IPS DF 6.9 (cell line): ENCODE measurements at places on chromosomes 16 and 17.

GRCh38 chr16:79339863-79340262 is 260.7 kb downstream of the MAF start:
- DNase-seq = no peak

GRCh38 chr17:44137891-44138709 is 3.6 kb upstream of the HROB start:
- no peak for DNase-seq

GRCh38 chr17:44489581-44489980 is 13.6 kb downstream of the GPATCH8 start:
- no peak for DNase-seq

GRCh38 chr16:89593841-89594240 is 18.3 kb downstream of the CPNE7 start:
- no peak for DNase-seq

- DNase-seq = no peak
These were observed 18.0 kb downstream of the TNRC6A start for GRCh38 chr16:24747441-24747840.

DNA sequence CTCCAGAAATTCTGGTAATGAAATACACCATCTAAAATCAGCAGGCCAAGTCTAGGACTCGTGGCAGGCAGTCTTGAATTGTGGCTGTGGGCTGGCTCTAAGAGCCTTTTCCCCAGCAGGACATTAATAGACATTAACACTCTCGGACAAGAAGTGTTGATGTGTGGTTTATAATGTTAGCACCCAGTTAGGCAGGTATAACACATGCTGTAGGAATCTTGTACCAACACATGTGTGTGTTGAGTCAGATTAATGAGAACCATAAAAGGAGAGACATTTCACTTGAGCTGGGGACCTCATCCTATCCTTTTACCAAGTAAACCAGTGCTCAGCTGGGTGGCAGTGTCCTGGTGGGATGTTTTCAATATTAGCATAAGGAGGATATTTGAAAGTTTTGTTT is 264.5 kb downstream of the FTO start:
- no peak for DNase-seq

GRCh38 chr16:66164581-66165247 is 201.8 kb upstream of the CDH5 start:
- DNase-seq = no peak

GRCh38 chr17:57539529-57540301 is 205.4 kb downstream of the CCDC182 start:
- no peak for DNase-seq

DNA sequence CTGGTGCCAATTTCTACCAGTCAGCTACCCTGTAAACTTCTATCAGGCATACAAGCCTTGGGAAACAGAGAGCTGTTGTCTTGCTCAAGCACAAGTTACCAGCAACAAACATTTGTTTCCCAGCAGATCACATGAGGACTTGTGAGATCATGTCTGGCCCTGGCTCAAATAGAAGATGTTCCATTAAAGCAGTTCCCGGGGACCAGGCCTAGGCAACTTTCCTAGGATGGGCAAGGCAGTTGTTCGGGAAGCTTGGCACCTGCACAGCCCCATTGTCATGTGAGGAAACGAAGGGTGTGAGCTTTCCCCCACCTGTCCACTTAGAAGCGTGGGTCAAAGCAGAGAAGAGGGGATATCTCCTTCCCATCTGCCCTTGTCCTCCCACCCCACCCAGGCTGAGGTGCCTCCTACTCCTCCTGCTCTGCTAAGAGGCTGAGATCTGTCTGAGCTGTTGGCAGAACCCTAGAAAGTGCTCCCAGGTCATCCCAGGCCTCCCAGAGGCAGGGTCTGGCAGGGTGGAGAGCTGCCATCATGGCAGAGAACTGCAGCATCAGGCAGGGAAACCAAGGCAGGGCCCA is 11.2 kb upstream of the SLC47A2 start:
- no peak for DNase-seq

- DNase-seq = no peak
These were observed 13.4 kb upstream of the HERPUD1 start for GRCh38 chr16:56918467-56919012.

- no peak for DNase-seq
These were observed 124.2 kb upstream of the SMURF2 start for GRCh38 chr17:64786337-64786736.

DNA sequence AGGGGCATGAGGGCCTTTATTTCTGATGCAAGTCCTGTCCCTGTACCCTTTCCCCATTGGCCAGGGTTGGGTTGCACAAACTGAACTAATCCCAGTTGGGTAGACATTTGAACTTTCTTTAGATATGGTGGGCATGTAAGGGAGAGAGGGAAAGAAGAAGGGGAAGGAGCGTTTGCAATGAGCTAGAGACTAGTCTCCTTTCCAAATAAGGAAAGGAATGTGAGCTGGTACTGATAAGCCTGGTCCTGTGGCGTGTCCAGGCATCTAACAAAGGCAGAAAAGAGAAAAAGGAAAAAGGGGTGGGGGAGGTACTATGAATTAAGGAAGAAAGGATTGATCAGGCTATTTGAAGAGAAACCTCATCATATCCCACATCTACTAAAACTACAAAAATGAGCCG is 20.3 kb downstream of the CHMP6 start:
- no peak for DNase-seq

DNA sequence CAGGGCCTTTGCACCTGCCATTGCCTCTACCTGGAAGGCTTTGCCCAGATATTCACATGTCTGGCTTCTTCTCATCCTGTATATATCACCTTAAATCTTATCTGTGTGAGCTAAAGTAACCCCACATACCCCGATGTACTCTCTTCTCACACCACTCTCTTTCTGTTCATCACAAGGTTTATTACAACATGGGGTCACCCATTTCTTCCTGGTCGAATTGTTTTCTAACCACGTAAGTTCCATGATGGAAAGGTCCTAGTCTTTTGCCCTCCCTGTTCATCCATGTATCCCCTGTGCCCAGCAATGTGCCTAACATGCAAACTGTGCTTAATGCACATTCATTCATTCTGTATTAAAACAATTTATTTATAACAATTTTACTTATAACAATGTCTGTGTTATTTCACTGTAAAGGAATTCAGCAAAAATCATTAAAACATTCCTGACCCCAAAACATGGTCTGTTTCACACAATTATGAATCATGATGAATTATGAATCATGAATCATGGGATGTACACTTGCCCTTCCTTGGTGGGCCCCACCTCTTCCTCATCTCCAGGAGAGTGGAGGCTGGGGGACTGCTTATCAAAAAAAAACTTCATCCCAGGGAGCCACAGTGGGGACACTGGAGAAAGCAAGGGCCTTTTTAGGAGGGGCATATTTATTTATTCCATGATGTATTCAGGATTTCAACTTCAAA is 336.4 kb downstream of the GRIN2A start:
- DNase-seq = no peak

GRCh38 chr17:40454613-40454995 is 11.4 kb downstream of the IGFBP4 start:
- no peak for DNase-seq

DNA sequence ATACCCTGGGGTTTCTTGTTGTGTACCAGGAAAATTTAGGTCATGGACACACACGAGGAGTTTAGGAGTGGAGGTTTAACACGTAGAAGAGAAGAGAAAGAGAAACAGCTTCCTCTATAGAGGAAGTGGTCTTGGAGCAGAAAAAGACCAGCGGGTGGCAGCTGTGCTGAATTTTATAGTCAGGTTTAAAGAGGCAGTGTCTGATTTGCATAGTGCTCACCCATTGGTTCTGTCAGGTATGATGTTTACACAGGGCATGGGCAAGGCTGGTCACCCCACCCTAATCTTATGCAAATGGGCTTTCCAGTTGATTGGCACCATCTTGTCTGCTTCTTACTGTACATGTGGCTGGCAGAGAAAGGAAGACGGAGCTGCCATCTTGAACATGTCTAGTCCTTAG is 309.0 kb downstream of the CDH13 start:
- no peak for DNase-seq

GRCh38 chr17:40452921-40453378 is 9.7 kb downstream of the IGFBP4 start:
- no peak for DNase-seq

- DNase-seq = no peak
These were observed 3.2 kb upstream of the MYLK3 start for GRCh38 chr16:46751381-46751780.

DNA sequence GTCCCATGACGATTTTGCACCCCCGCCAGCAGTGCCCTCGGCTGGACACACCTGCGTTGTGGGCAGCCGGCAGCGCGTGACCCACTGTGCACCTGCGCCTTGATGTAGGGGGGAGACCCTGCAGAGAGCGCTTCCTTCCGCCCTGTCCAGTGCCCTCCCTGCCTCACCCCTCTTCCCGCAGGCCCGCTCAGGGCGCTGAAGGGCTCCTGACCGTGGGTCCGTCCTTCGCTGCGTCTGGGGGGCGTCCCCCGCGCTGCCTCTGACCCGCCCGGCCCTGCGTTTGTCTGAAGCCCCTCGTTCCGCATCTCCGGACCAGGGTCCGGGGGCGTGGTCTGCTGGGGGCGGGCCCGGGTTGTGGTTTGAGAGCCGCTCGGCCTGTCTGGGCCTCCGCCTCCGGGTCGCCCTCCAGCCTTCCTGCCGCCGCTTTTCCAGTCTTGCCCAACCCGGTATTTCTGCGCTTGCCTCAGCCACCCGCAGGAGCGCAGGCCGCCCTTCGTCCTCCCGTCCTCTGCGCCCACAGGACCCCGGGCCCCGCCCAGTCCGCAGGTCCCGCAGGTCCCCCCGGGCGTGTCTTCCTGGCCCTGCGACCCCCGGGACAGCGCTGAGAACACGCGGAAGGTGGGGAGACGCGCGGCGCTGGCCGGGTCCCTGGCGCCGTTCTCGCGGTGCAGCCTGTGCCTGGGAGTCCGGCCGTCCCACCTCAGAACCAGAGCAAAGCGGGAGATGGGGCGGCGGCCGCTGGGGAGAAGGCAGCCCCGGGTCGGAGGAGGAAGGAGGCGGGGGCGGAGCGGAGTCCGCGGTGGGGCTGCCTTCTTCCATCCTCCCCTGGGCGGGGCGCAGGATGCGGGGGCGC is 4.0 kb upstream of the IL17C start:
- no peak for DNase-seq

GRCh38 chr16:3035289-3035971 is 1.3 kb downstream of the BICDL2 start:
- no peak for DNase-seq

- DNase-seq = no peak
These were observed 13.1 kb downstream of the SLC22A31 start for GRCh38 chr16:89187032-89187769.

GRCh38 chr16:9260666-9261065 is 169.2 kb downstream of the HAPSTR1 start:
- DNase-seq = no peak

DNA sequence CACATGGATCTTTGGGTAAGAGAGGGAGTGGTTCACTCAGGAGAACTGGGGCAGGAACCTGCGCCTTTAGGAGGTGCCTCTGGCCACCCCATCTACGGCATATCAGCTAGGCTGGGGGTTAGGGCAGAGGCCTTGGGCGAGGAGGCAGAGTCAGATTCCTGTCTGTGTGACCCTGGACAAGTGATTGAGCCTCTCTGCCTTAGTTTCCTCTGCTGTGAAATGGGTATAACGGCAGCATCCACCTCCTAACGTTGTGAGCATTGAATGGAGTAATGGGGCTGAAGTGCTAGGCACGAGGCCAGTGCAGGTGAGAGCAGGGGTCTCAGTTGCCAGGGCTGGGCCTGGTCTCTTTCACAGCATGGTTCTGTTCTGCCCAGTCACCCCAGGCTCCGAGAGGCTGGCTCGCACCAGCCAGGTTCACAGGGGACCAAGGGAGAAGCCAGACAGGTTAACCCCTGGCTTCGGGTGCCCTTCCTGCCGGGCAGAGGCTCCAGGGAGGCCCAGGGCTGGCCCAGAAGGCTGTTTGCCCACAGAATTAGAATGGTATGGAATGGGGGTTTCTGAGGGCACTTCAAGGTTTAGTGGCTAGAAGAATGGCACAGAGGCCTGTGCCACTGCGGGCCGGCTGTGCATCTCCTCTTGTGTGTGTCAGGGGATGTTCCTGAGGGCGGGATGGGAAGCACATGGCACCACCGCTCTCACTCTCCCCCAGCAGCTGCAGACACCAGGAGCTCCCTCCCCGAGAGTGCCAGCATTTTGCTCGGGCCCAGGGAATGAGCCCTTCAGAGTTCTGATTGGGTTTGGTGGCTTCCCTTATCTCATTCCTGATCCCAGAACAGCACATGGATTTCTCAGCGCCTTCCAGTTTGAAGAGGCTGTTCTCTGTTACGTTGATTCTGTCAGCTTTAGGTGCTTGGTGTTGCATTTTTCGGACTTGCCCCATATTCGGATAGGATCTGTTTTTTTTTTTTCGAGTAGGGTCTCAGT is 23.8 kb downstream of the UNC13D start:
- DNase-seq = no peak

GRCh38 chr16:26475596-26475995 is 591.1 kb upstream of the C16orf82 start:
- no peak for DNase-seq

- DNase-seq = no peak
These were observed 72.6 kb upstream of the CDH5 start for GRCh38 chr16:66293932-66294331.

DNA sequence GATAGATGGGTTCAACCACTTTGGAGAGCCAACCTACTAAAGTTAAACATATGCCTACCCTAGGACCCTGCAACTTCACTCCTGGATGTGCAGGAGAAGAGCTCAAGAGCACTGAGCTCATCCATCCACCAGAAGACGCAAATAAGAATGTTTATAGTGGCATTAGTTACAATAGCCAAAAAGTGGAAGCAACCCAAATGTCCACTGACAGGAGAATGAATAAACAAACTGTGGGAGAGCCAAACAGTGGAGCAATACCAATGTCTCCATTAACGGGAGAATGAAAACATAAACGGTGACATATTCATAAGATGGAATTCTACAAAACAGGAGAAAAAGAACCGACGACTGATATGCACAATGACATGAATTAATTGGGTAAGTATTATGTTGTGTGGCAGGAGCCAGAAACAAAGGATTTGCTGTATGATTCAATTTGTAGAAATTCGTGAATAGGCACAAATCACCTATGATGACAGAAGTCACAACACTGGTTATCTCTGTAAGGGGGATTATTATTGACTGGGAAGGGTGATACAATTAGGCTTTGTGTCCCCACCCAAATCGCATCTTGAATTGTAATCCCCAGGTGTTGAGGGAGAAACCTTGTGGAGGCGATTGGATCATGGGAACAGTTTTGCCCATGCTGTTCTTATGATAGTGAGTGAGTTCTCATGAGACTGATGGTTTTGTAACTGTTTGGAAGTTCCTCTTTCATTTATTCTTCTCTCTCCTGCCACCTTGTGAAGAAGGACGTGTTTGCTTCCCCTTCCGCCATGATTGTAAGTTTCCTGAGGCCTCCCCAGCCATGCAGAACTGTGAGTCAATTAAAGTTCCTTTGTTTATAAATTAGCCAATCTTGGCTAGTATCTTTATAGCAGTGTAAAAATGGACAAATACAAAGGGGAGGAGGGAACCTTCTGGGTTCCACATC is 57.9 kb upstream of the PLCG2 start:
- DNase-seq = no peak
